ENCODE measurements at places on chromosomes 1 and 21. TPM values are rescaled to one million over a fixed set of nuclear protein-coding genes. Genes with fewer than 3 reads are reported as not detected.
A peak's percentile ranks its signal among the peaks of the same experiment; 100 is the strongest.

- DNase-seq = peak; percentile 25
- no peaks in the 10 kb centered on the region for H3K27me3 ChIP-seq
- H3K4me3 ChIP-seq = no peak overlapping the region
- H3K27ac ChIP-seq = no peak overlapping the region
- H3K4me1 ChIP-seq = peaks cover 7% of the 10 kb centered on the region
Measured at GRCh38 chr1:222889440-222889839, 74.6 kb downstream of the DISP1 start.

GRCh38 chr1:40969445-40969844 is 10.1 kb upstream of the CTPS1 start:
- no peaks in the 10 kb centered on the region for H3K27me3 ChIP-seq
- H3K4me1 ChIP-seq = peaks cover 8% of the 10 kb centered on the region
- no peak for DNase-seq
- H3K36me3 ChIP-seq = no peaks in the 10 kb centered on the region
- no peak overlapping the region for H3K27ac ChIP-seq

DNA sequence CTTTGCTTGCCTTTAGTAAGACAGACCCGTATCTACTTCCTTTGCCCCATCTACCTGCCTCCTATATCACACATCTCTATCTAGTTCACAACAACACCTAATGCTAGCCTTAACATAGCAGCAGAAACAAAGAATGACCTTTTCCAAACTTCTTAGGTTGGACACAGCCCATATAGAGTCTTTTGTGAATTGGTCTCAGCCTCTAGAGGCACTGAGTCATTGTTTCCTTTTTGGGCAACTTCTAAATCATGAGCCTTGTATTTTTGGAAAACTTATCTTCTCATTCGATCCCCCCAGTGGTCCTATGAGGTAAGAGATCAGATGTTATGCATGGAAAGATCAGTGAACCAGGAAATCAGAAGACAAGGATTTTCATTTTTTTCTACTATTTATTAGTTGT is 679.4 kb upstream of the USP24 start:
- no peaks in the 10 kb centered on the region for H3K4me1 ChIP-seq
- no peaks in the 10 kb centered on the region for H3K27me3 ChIP-seq
- H3K27ac ChIP-seq = no peak overlapping the region
- H3K36me3 ChIP-seq = no peaks in the 10 kb centered on the region
- DNase-seq = peak; percentile 11
- no peak overlapping the region for H3K4me3 ChIP-seq

GRCh38 chr1:118842452-118843201 is 145.5 kb downstream of the TBX15 start:
- H3K36me3 ChIP-seq = no peaks in the 10 kb centered on the region
- H3K27ac ChIP-seq = no peak overlapping the region
- H3K4me1 ChIP-seq = no peaks in the 10 kb centered on the region
- H3K27me3 ChIP-seq = no peaks in the 10 kb centered on the region
- no peak for DNase-seq
- no peak overlapping the region for H3K4me3 ChIP-seq

GRCh38 chr1:229023651-229024300 is 247.1 kb upstream of the RAB4A start:
- peaks cover 11% of the 10 kb centered on the region for H3K27me3 ChIP-seq
- no peak for DNase-seq
- no peaks in the 10 kb centered on the region for H3K36me3 ChIP-seq
- H3K4me3 ChIP-seq = no peak overlapping the region
- no peak overlapping the region for H3K27ac ChIP-seq
- peaks cover 25% of the 10 kb centered on the region for H3K4me1 ChIP-seq

- H3K27ac ChIP-seq = no peak overlapping the region
- no peaks in the 10 kb centered on the region for H3K36me3 ChIP-seq
- peaks cover 15% of the 10 kb centered on the region for H3K4me1 ChIP-seq
- DNase-seq = no peak
Measured at GRCh38 chr21:42109873-42110525, 38.9 kb downstream of the UMODL1 start.

- H3K36me3 ChIP-seq = no peaks in the 10 kb centered on the region
- no peak overlapping the region for H3K27ac ChIP-seq
- peaks cover 24% of the 10 kb centered on the region for H3K4me1 ChIP-seq
- no peak for DNase-seq
- H3K4me3 ChIP-seq = no peak overlapping the region
- no peaks in the 10 kb centered on the region for H3K27me3 ChIP-seq
Measured at GRCh38 chr1:195096051-195096521, 1512.2 kb downstream of the KCNT2 start.

DNA sequence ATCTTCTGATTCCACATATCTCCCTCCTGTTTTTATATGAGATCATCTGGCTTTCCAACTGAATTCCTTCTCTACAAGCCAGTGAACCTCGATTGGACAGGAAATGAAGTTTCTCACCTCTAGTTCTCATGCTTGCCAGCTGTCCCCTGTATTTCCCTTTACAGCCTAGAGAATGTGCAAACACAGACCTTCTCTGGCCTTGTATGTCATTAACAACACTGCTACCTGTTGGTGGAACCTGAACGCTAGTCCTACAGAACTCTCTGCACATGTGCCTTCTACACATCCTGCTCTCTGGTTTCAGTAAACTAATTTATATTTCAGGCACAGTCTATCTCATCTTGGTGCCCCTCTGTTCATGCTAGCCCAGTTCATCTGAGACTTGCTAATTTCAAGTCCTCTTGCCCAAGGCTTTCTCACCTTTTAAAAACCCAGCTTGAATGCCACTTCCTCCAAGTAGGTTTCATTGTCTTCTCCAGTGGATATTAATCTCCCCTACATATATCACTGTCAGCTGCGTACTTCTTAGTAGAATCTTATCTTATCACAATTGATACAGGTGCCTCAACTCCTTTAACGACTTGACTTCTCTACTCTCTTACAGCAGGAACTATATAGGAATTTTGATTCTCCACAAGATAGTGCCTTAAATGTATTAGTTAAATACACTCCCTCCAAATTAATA is 549.9 kb downstream of the PLPP3 start:
- no peak overlapping the region for H3K4me3 ChIP-seq
- DNase-seq = no peak
- H3K36me3 ChIP-seq = no peaks in the 10 kb centered on the region

- no peaks in the 10 kb centered on the region for H3K4me1 ChIP-seq
- no peak overlapping the region for H3K27ac ChIP-seq
- peaks cover 18% of the 10 kb centered on the region for H3K27me3 ChIP-seq
- no peak overlapping the region for H3K4me3 ChIP-seq
- no peak for DNase-seq
- peaks cover 6% of the 10 kb centered on the region for H3K36me3 ChIP-seq
Measured at GRCh38 chr1:21383785-21384401, 56.0 kb upstream of the NBPF3 start.

- H3K27ac ChIP-seq = no peak overlapping the region
- H3K27me3 ChIP-seq = no peaks in the 10 kb centered on the region
- H3K36me3 ChIP-seq = no peaks in the 10 kb centered on the region
- no peaks in the 10 kb centered on the region for H3K4me1 ChIP-seq
Measured at GRCh38 chr1:186283374-186283773, 91.7 kb downstream of the TPR start.

GRCh38 chr21:45296638-45297037 is 8.9 kb upstream of the POFUT2 start:
- H3K36me3 ChIP-seq = peaks cover 11% of the 10 kb centered on the region
- no peak overlapping the region for H3K27ac ChIP-seq
- H3K4me1 ChIP-seq = no peaks in the 10 kb centered on the region
- no peak overlapping the region for H3K4me3 ChIP-seq
- no peaks in the 10 kb centered on the region for H3K27me3 ChIP-seq
- no peak for DNase-seq

GRCh38 chr1:15271196-15271595 is 24.2 kb downstream of the FHAD1 start:
- H3K27ac ChIP-seq = no peak overlapping the region
- no peaks in the 10 kb centered on the region for H3K36me3 ChIP-seq
- DNase-seq = no peak
- peaks cover 12% of the 10 kb centered on the region for H3K27me3 ChIP-seq
- no peak overlapping the region for H3K4me3 ChIP-seq
- peaks cover 7% of the 10 kb centered on the region for H3K4me1 ChIP-seq

DNA sequence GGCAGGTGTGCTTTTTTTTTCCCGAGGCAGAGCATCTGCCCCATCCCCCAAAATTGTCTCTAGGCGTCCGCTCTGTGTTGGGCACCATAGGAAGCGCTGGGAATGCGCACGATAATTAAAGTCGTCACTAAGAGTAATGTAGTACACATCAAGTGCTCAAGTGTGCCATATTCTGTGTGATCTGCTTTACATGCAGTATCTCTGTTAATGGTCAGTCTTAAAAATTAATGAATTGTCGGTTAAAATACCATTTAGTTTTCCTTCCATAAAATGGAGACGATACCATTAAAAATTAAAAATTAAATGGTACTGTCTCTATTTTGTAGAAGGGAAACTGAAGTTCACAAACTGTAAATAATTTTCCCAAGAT is 544 bp upstream of the CCT8 start:
- peaks cover 25% of the 10 kb centered on the region for H3K4me1 ChIP-seq
- H3K36me3 ChIP-seq = peaks cover 31% of the 10 kb centered on the region
- H3K27me3 ChIP-seq = no peaks in the 10 kb centered on the region
- H3K27ac ChIP-seq = peak overlapping the region; percentile 100
- H3K4me3 ChIP-seq = peak overlapping the region; percentile 100

DNA sequence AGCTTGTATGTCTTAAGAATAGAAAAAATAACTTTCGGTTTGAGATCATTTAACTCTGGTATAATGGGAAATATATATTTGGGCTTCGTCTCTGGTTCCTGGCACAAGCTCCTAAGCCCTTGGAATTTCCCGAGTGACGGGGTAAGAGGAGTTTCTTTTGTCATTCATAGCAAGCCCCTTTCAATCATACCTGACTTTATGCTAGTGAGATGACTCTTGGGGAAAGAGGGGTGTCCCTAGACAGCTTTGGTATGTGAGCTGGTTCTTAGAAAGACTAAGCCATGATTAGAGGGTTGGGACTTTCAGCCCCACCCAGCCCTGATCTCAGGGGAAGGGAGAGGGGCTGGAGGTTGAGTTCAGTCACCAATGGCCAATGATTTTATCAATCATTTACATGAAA is 13.9 kb upstream of the MTARC1 start:
- no peaks in the 10 kb centered on the region for H3K4me1 ChIP-seq
- H3K4me3 ChIP-seq = no peak overlapping the region
- no peak overlapping the region for H3K27ac ChIP-seq

DNA sequence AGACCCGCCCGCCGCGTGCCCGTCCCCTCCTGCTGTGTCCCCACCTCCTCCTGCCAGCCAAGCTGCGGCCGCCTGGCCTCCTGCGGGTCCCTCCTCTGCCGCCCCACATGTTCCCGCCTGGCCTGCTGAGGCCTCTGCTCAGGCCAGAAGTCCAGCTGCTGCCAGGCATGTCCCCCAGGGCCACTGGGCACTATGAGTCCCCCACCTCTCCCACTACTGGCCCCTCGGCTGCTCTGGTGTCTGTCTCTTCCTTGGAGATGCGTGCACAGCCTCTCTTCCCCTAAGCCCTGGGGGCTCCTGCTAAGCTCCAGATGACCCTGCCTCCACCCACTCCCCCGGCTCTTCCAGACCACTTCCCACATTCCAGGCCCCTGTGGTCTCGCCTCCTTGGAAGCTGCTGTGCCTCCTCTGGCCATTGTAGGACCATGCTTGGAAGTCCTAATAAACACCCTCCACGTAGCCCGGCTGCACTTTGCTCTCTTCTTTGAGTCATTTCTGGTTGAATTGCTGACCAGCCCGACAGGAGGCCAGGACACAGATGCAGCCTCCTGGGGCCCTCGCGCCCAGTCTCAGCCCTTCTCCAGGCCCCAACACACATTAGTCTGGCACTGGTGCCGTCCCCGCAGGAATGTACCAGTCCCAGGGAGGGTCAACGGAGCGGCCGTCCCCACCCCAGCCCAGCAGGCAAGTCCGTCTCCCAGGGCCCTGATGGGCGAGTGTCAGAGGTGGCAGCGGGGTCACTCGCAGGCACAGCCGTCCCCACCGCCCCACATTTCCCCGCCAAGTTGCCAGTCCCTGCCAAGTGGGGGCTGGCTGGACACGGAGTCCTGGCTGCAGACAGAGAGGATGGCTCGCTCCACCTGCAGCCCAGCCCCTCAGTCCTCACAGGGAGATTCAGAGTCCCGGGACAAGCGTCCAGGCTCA is 1.1 kb downstream of the KRTAP10-12 start:
- H3K36me3 ChIP-seq = no peaks in the 10 kb centered on the region
- DNase-seq = no peak
- H3K27me3 ChIP-seq = peaks cover 63% of the 10 kb centered on the region
- no peaks in the 10 kb centered on the region for H3K4me1 ChIP-seq
- no peak overlapping the region for H3K27ac ChIP-seq

- H3K4me3 ChIP-seq = no peak overlapping the region
- peak; percentile 74 for DNase-seq
- H3K27ac ChIP-seq = no peak overlapping the region
- H3K36me3 ChIP-seq = no peaks in the 10 kb centered on the region
- peaks cover 14% of the 10 kb centered on the region for H3K4me1 ChIP-seq
Measured at GRCh38 chr1:150165622-150166612, 16.2 kb downstream of the PLEKHO1 start.

- no peaks in the 10 kb centered on the region for H3K36me3 ChIP-seq
- H3K4me3 ChIP-seq = no peak overlapping the region
- H3K27ac ChIP-seq = no peak overlapping the region
Measured at GRCh38 chr1:3675436-3675835, 23.1 kb downstream of the TP73 start.

DNA sequence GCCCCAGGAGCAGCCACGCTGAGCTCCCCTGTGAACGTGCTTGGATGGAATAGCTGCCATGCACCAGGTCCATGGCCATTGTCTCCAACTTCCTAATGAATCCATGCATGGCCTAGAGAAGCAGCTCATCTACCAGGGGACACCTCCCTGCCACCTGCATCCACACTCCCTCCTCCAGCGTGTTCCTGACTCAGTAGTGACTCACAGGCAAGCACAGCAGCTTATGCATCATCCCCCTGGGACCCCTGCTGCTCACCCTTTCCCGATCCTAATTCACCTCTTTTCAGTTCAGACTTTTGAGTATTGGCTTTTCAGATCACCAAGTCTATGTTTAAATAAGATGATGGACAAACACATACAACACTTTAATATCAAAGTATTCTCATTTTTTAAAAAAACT is 39.9 kb upstream of the TADA1 start:
- no peak overlapping the region for H3K4me3 ChIP-seq
- no peaks in the 10 kb centered on the region for H3K27me3 ChIP-seq
- peaks cover 6% of the 10 kb centered on the region for H3K36me3 ChIP-seq
- no peak overlapping the region for H3K27ac ChIP-seq
- DNase-seq = peak; percentile 56

- no peak for DNase-seq
- H3K4me3 ChIP-seq = no peak overlapping the region
- H3K36me3 ChIP-seq = no peaks in the 10 kb centered on the region
- H3K27ac ChIP-seq = no peak overlapping the region
- no peaks in the 10 kb centered on the region for H3K4me1 ChIP-seq
- H3K27me3 ChIP-seq = no peaks in the 10 kb centered on the region
Measured at GRCh38 chr1:115882913-115883902, 42.3 kb upstream of the NHLH2 start.

GRCh38 chr1:154463512-154463990 is 38.5 kb upstream of the TDRD10 start:
- H3K4me1 ChIP-seq = no peaks in the 10 kb centered on the region
- DNase-seq = no peak
- peak overlapping the region; percentile 35 for H3K27ac ChIP-seq

TRIM67 gene
- total RNA-seq = not detected

PTPN14 gene
- total RNA-seq = 240 TPM

BOLA1 gene
- 22.4 TPM for total RNA-seq

SFN gene
- 337 TPM for total RNA-seq

LAPTM5 gene
- total RNA-seq = 21.6 TPM

PYGO2 gene
- total RNA-seq = 32.1 TPM

GUCA2A gene
- not detected for total RNA-seq

TPTE gene
- total RNA-seq = not detected

SPATA17 gene
- total RNA-seq = 4.5 TPM

CEPT1 gene
- total RNA-seq = 45.0 TPM

GRHL3 gene
- 8.9 TPM for total RNA-seq

CELA3A gene
- total RNA-seq = not detected

NES gene
- total RNA-seq = not detected

CRYZL1 gene
- 40.0 TPM for total RNA-seq

ATP1A4 gene
- not detected for total RNA-seq
